Neural progenitor cell (in vitro differentiated cells): ENCODE measurements at places on chromosomes 16 and 17. TPM values are rescaled to one million over a fixed set of nuclear protein-coding genes. Genes with fewer than 3 reads are reported as not detected.

DNA sequence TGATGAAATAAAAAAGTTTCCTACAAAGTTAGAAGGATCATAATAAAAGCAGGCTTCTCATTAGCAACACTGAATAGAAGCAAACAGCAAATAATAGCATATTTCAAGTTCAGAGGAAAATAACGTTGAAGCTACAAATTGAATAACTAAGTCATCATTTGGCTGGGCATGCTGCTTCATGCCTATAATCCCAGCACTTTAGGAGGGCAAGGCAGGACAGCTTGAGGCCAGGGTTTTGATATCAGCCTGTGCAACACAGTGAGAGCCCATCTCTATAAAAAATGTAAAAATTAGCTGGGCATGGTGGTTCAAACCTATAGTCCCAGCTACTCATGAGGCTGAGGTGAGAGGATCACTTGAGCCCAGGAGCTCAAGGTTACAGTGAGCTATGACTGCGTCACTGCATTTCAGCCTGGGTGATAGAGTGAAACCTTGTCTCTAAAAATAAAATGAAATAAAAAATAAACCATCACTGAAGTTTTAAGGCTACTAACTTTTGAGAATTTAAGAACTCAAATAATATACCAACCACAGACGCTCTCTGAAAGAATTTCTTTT, 25.5 kb downstream of the NCOR1 start:
- no peaks in the 10 kb centered on the region for H3K27me3 ChIP-seq
- no peak overlapping the region for H3K4me3 ChIP-seq
- peaks cover 6% of the 10 kb centered on the region for H3K4me1 ChIP-seq
- H3K36me3 ChIP-seq = peaks cover 8% of the 10 kb centered on the region
- H3K27ac ChIP-seq = no peak overlapping the region
- no peak for DNase-seq

DNA sequence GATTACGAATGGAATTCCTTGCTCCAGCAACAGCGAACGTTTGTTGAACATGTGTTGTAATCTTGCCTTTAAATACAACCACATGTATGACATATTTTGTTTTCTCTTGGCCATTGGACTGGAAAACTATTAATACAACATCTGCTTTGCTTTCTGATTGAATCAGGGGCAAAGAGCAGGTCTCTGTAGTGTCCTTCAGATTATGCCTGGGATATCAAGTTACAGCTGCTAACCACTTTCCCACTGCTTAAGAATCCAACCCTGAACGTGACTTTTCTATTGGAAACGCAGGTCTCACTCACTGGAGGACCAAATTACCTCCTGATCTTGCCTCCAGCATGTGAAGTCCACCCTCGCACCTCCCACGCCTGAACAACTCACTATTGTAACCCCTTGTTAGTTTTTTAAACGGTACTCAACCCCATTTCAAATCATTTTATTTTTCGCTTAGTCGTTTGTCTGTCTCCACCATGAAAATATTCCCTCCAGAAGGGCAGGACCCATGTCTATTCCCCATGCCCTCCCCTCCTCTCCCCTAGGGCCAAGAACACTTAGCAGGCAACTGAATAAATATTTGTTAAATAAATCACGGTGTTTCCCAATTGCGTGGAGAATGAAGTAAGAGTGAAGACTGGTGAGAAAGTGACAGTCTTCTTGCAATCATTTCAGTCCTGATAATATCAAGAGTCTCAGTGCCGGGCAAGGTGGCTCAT, 57.4 kb upstream of the MRTFB start:
- H3K27me3 ChIP-seq = no peaks in the 10 kb centered on the region
- no peak overlapping the region for H3K4me3 ChIP-seq
- no peaks in the 10 kb centered on the region for H3K4me1 ChIP-seq
- no peak for DNase-seq
- no peaks in the 10 kb centered on the region for H3K36me3 ChIP-seq
- no peak overlapping the region for H3K27ac ChIP-seq

- H3K27ac ChIP-seq = no peak overlapping the region
- no peaks in the 10 kb centered on the region for H3K36me3 ChIP-seq
- no peak overlapping the region for H3K4me3 ChIP-seq
- H3K27me3 ChIP-seq = peaks cover 7% of the 10 kb centered on the region
- no peak for DNase-seq
These were observed 4.5 kb upstream of the PHAF1 start for GRCh38 chr16:67105246-67105645.

DNA sequence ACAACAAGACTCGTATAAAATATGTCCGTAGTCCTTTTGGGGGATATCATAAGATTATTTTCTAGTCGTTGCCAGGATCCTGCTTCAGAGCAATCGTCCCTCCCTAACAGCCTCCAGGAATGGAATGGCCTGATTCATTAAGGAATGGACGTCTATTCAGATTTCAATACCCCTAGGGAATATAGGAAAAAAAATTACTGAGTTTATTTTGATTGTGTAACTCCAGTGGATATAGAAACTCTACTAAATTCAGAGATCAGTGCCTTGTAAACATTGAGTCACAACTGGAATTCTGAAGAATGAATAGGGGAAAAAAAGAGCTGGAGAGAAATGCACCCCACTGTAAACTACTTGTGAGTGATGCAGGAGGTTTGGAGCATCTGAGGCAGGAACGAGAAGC, 1171.5 kb upstream of the GOT2 start:
- no peak overlapping the region for H3K27ac ChIP-seq
- H3K4me3 ChIP-seq = no peak overlapping the region
- no peaks in the 10 kb centered on the region for H3K27me3 ChIP-seq
- H3K4me1 ChIP-seq = peaks cover 14% of the 10 kb centered on the region
- no peaks in the 10 kb centered on the region for H3K36me3 ChIP-seq
- DNase-seq = no peak

GRCh38 chr17:1377334-1377733, 22.7 kb downstream of the YWHAE start:
- no peak overlapping the region for H3K4me3 ChIP-seq
- no peak for DNase-seq
- no peak overlapping the region for H3K27ac ChIP-seq
- H3K27me3 ChIP-seq = no peaks in the 10 kb centered on the region
- no peaks in the 10 kb centered on the region for H3K4me1 ChIP-seq

- no peaks in the 10 kb centered on the region for H3K27me3 ChIP-seq
- DNase-seq = no peak
- no peaks in the 10 kb centered on the region for H3K36me3 ChIP-seq
- no peak overlapping the region for H3K4me3 ChIP-seq
- no peaks in the 10 kb centered on the region for H3K4me1 ChIP-seq
- H3K27ac ChIP-seq = no peak overlapping the region
These were observed 173.4 kb downstream of the ZNF18 start for GRCh38 chr17:11823862-11824261.

- H3K27me3 ChIP-seq = no peaks in the 10 kb centered on the region
- DNase-seq = no peak
- no peak overlapping the region for H3K4me3 ChIP-seq
- H3K36me3 ChIP-seq = no peaks in the 10 kb centered on the region
- no peak overlapping the region for H3K27ac ChIP-seq
- no peaks in the 10 kb centered on the region for H3K4me1 ChIP-seq
These were observed 85.0 kb upstream of the MED9 start for GRCh38 chr17:17391668-17392370.

- H3K4me3 ChIP-seq = no peak overlapping the region
- no peak for DNase-seq
- no peaks in the 10 kb centered on the region for H3K4me1 ChIP-seq
- H3K27me3 ChIP-seq = no peaks in the 10 kb centered on the region
- no peaks in the 10 kb centered on the region for H3K36me3 ChIP-seq
These were observed 56.1 kb upstream of the MRTFB start for GRCh38 chr16:14015033-14015432.

- H3K27me3 ChIP-seq = no peaks in the 10 kb centered on the region
- H3K36me3 ChIP-seq = no peaks in the 10 kb centered on the region
- H3K27ac ChIP-seq = no peak overlapping the region
- peaks cover 13% of the 10 kb centered on the region for H3K4me1 ChIP-seq
These were observed 11.6 kb upstream of the ADGRG1 start for GRCh38 chr16:57616876-57617275.

RNF222 gene
- total RNA-seq = not detected in 2 replicates

KRT34 gene
- total RNA-seq = not detected in 2 replicates

DNA sequence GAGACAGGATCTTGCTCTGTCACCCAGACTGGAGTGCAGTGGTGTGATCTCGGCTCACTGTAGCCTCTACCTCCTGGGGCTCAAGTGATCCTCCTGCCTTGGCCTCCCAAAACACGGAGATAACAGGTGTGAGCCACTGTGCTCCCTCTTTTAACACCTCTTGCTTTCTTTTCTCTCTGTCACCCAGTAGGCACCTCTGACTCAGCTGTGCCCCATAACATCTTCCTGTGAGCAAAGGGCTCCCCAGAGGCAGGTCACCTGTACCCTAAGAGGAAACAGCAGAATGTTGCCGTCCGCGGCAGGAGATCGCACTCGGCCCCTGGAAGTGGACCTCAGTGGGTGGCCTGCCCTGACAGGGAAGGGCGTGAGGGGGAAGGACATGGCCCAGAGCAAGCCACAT, 918 bp upstream of the NLRC3 start:
- H3K4me1 ChIP-seq = no peaks in the 10 kb centered on the region
- H3K27ac ChIP-seq = no peak overlapping the region
- no peaks in the 10 kb centered on the region for H3K27me3 ChIP-seq
- no peak for DNase-seq
- no peaks in the 10 kb centered on the region for H3K36me3 ChIP-seq

MEIOB gene
- 1.9 and 3.7 TPM in 2 replicates for total RNA-seq

- H3K27me3 ChIP-seq = no peaks in the 10 kb centered on the region
- peaks cover 33% of the 10 kb centered on the region for H3K4me1 ChIP-seq
- H3K36me3 ChIP-seq = no peaks in the 10 kb centered on the region
- peak; percentile 76 for DNase-seq
- peak within 1 kb of the TSS; percentile 37 for H3K4me3 ChIP-seq
These were observed at the start of gene MYH2 for GRCh38 chr17:10549096-10549842. Gene MYH2, minus strand, starts transcription at chr17:10549658. Its CDS starts 1,738 bp downstream, at chr17:10547920.

- H3K27me3 ChIP-seq = no peaks in the 10 kb centered on the region
- no peak overlapping the region for H3K4me3 ChIP-seq
- H3K4me1 ChIP-seq = no peaks in the 10 kb centered on the region
- no peak overlapping the region for H3K27ac ChIP-seq
These were observed 26.9 kb downstream of the IFT140 start for GRCh38 chr16:1584926-1585484.

DNA sequence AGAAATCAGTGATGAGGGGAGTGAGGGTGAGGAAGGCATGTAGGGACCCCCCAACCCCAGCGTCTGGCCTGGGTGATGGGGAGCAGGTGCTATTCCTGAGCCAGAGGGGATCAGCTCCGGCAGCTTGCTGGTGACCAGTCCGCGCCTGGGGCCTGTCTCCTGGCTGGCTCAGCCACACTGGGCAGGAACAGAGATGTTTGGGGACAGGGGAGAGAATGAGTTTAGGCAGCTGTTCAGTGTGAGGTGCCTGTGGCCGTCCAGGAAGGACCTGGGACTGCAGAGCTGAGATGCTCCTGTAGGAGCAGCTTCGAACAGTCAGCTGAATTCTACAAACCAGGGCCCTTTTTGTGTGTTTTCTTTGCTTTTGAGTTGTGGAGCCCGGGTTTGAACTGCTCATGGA, 23.2 kb upstream of the SPNS2 start:
- H3K27ac ChIP-seq = no peak overlapping the region
- no peaks in the 10 kb centered on the region for H3K27me3 ChIP-seq
- H3K4me1 ChIP-seq = peaks cover 32% of the 10 kb centered on the region
- no peak overlapping the region for H3K4me3 ChIP-seq
- no peaks in the 10 kb centered on the region for H3K36me3 ChIP-seq
- no peak for DNase-seq

BTBD17 gene
- 10.8 and 36.8 TPM in 2 replicates for total RNA-seq

DNA sequence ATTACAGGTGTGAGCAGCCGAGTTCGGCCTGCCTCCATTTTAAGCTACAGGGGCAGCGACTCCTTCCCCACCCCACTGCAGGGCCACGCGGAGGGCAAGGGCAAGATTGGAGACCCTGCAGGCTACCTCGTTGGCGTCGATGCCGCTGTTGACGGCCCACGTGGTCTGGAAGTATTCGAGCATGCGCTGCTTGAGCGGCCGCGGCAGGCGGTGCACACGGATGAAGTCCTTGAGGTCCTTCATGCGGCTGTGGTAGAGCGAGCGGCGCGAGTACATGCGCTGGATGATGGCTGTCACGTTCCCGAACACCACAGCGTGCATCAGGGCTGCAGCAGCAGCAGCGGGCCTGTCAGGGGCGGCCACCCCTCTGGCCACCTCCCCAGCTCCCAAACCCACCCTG, 11.6 kb downstream of the KCNH4 start:
- no peaks in the 10 kb centered on the region for H3K4me1 ChIP-seq
- H3K27ac ChIP-seq = no peak overlapping the region
- no peaks in the 10 kb centered on the region for H3K27me3 ChIP-seq
- DNase-seq = no peak
- H3K36me3 ChIP-seq = no peaks in the 10 kb centered on the region

SEZ6L2 gene
- 11.7 and 31.5 TPM in 2 replicates for total RNA-seq

- H3K36me3 ChIP-seq = no peaks in the 10 kb centered on the region
- H3K27me3 ChIP-seq = no peaks in the 10 kb centered on the region
- H3K27ac ChIP-seq = no peak overlapping the region
- no peaks in the 10 kb centered on the region for H3K4me1 ChIP-seq
These were observed 16.2 kb downstream of the BMERB1 start for GRCh38 chr16:15450624-15451023.

DNA sequence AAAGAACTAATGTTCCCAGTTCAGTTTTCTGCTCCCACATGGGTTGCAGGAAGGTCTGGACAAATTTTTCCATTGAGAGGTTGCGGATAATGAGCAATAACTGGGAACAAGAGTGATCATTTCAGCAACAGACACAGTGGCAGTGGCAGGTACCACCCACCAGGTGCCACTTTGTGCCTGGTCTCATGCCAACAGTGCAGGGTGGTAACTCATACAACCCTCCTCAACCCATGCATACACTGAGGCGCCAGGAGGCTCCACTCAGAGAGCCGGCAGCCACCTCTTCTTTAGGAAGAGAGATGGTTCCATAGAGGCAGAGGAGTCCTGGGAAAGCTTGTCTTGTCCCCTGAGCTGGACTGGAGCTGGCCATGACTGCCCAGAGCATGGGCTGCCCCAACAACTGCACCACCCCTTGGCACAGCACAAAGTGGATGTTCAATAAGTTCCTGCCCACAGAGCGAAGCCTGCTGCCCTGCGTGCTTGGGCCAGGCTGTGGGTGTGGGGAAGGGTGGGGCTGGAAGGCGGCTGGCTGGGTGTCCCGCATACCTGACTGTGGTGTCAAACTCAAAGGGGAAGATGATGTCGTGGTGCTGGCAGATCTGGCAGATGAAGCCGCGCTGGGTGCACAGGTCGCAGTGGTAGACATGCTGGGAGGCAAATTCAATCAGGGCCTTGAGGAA, 6.4 kb upstream of the ARHGAP27 start:
- peaks cover 6% of the 10 kb centered on the region for H3K27me3 ChIP-seq
- no peak overlapping the region for H3K27ac ChIP-seq
- H3K4me3 ChIP-seq = no peak overlapping the region
- DNase-seq = no peak

DRC3 gene
- 0.07 and 0.81 TPM in 2 replicates for total RNA-seq

CD300E gene
- not detected in 2 replicates for total RNA-seq

SYNGR3 gene
- total RNA-seq = 4.4 and 8.7 TPM in 2 replicates

- peak overlapping the region; percentile 44 for H3K27ac ChIP-seq
- H3K4me1 ChIP-seq = peaks cover 5% of the 10 kb centered on the region
- no peaks in the 10 kb centered on the region for H3K36me3 ChIP-seq
- no peak overlapping the region for H3K4me3 ChIP-seq
- H3K27me3 ChIP-seq = no peaks in the 10 kb centered on the region
- DNase-seq = no peak
These were observed 19.7 kb downstream of the MOSMO start for GRCh38 chr16:22027633-22028032.

GRCh38 chr17:27362909-27363308, 69.0 kb downstream of the WSB1 start:
- H3K4me3 ChIP-seq = no peak overlapping the region
- H3K27me3 ChIP-seq = no peaks in the 10 kb centered on the region
- H3K27ac ChIP-seq = no peak overlapping the region
- no peak for DNase-seq
